OCI-LY7 (cell line): ENCODE measurements at places on chromosomes 2 and 18. TPM values are rescaled to one million over a fixed set of nuclear protein-coding genes. Genes with fewer than 3 reads are reported as not detected.

Gene NMUR1
- total RNA-seq: not detected in 2 replicates

Gene ATOH8
- not detected in 2 replicates for total RNA-seq

Gene ODC1
- total RNA-seq: 221 and 256 TPM in 2 replicates

Gene KRTCAP3
- total RNA-seq: 6.9 and 8.3 TPM in 2 replicates

Gene DYNAP
- not detected in 2 replicates for total RNA-seq

Gene FTCDNL1
- total RNA-seq: 0.40 and 1.6 TPM in 2 replicates

Gene KIF5C
- total RNA-seq: 18.0 and 22.2 TPM in 2 replicates

Gene FOXI3
- not detected in 2 replicates for total RNA-seq
